Stimulated activated CD4-positive, alpha-beta T cell treated with anti-CD3 and anti-CD28 coated beads, Interleukin-1b, Interleukin-23, amount 100 ng/mL, for 1 hour (primary cell): ENCODE measurements at places on chromosomes 4 and X.

DNA sequence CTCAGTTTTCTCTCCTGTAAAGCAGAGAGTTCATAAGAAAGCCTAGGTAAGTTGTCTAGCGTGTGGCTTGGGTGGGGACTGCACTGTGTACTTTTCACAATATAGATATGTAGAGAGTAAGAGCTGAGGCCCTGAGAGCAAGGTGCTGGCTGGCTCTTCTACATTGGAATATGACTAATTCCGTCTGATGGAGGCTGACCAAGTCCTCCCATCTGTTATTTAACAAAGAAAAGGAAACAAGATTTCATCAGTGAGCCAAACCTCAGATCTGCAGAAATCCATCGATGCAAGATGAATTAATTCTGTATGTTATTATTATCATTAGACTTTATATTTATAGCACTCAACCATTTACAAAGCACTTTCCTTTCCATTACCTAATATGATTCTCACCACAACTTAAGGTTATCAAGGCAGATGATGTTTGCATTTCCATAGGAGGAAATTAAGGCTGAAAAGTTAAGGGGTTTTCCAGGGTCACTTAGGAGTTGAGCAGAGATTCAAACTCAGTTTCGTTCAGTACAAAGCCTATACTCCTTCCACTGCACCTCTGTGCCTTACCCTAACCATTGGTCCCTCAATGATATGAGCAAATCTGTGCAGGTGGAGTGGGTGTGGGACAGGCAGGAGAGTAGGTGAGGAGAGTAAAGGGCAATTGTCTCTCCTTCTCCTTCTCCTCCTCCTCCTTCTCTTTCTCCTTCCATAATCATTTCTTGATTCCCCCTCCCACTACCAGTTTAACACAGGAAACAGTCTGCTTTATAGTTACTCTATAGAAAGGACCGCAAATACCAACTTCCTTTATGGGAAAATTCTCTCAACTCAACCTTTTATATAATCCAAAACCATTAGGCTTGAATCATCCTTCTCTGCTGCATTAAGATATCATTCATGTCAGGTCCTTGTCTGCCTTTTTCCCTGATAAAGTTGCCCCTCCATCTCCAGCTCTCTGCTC, 27.6 kb upstream of the SRD5A3 start:
- no peak for DNase-seq

DNA sequence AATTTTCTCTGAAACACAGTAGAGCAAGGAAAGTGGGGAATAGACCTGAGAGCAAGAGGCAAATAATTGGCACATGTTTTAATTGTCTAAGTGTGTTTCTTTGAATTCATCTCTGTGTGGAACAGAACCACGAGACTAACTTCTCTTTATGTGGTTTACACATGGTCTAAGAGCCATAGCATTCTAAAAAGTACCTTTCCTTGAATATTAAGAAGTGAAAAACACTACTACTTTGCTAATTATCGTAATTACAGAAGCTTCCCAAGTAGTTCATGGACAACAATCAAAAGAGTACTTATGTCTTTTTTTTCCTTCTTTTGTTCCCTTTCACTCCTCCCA, 2.9 kb upstream of the CYBB start:
- no peak for DNase-seq

DNA sequence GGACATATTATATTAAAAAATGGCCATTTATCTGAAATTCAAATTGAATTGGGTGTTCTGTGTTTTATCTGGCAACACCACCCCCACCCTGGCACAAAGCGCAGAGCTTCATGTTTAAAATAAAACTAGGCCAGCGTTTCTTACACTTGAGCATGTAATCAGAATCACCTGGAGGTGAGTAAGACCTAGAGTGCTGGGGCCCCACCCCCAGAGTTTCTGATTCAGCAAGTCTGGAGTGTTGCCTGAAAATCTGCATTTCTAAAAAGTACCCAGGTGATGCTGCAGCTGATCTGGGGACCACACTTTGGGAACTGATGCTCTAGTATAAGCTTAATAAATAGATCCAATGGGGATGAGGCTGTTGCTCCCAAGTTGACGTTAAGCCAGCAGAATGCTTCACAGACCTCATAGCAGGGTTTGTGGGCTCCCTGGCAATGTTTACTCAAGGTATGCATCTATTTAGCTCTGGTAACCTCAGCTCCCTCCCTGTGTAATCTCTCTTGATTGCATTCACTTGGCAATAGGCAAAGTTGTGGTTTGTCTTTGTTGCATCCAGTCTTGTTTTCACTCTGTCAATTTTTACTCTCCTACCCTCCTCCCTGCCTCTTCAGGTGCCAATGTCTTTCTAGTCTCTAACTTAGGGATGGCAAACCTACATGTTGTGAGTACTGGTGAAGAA, 99.8 kb upstream of the TEX13D start:
- no peak for DNase-seq

- DNase-seq: no peak
Measured at GRCh38 chrX:100377826-100378225, 32.2 kb downstream of the PCDH19 start.

GRCh38 chr4:185247151-185247550, 37.8 kb downstream of the SNX25 start:
- DNase-seq: no peak

DNA sequence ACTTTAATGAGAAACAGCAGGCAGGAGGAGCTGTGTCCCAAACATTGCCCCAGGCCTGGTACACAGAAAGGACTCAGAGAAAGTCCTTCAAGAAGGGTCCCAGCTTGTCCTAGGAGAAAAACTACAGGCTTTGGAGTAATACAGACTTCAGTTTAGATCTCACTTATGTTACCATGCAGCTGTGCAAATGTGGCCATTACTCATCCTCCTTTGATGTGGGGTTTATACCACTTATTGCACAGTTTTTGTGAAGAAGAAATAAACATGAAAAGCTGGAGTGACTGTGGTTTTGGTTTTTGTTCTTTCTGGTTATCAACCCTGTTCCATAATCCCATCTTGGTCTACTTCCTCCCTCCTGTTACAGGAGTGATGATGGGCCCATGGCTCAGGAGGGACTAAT, 8.1 kb upstream of the CYTL1 start:
- no peak for DNase-seq

- no peak for DNase-seq
Measured at GRCh38 chr4:148376151-148376550, 66.1 kb downstream of the NR3C2 start.

- no peak for DNase-seq
Measured at GRCh38 chrX:45592101-45592500, 391.4 kb upstream of the DIPK2B start.

GRCh38 chr4:86500527-86500926, 93.6 kb upstream of the PTPN13 start:
- DNase-seq: no peak

DNA sequence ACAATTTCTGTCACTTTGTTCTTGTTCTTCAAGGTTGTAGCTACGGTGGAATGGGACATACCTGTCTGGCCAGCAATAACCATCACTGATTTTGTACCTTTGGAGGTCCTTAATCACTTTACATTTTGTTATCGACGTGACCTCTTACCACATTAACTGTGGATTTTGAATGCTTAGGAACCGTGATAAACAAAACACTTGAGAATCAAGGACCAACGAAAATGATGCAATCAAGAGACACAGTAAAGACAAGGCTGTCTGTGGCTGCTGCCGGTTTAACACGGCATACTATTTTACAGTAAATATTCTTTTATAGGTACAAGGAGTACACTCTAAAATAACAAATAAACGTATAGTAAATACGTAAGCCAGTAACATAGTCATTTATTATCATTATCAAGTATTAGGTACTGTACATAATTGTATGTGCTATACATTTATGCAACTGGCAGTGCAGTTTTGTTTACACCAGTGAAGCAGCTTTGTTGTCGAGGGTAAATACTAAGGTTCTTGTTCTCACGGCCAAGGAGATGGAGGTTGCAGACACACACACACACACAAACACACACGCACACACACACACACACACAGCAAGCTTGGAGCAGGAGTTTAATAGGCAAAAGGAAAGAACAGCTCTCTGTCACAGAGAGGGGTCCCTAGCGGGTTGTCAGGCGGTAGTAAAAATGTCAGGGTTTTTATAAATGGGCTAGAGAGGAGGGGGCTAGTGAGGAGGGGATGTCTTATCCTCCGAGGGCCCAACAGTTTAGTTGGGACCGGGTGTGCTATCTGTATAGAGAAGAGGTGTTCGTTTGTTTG, 194.7 kb upstream of the CXorf51B start:
- DNase-seq: no peak

- no peak for DNase-seq
Measured at GRCh38 chr4:8547108-8547911, 32.9 kb upstream of the GPR78 start.

DNA sequence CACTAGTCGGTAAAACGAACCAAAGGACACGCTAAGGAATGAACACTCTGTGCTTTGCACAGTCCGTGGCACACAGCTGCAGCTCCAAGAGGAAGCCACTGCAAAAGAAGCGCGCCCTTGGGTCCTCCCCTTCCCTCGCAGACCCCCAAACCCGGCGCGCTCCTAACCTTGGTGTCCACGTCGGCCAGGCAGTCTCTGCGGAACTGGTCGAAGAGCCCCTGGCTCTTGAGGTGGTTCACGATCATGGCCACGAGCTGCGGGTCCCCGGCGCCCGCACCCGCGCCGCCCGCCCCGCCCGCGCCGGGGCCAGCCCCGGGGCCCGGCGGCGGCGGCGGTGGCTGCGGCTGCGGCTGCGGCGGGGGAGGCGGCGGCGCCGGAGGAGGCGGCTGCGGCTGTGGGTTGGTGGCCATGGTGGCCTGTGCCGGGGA, 333 bp downstream of the BOD1L1 start:
- DNase-seq: no peak

- no peak for DNase-seq
Measured at GRCh38 chr4:41069838-41070237, 144.5 kb downstream of the APBB2 start.

GRCh38 chrX:87572901-87573300, 55.3 kb downstream of the KLHL4 start:
- no peak for DNase-seq

DNA sequence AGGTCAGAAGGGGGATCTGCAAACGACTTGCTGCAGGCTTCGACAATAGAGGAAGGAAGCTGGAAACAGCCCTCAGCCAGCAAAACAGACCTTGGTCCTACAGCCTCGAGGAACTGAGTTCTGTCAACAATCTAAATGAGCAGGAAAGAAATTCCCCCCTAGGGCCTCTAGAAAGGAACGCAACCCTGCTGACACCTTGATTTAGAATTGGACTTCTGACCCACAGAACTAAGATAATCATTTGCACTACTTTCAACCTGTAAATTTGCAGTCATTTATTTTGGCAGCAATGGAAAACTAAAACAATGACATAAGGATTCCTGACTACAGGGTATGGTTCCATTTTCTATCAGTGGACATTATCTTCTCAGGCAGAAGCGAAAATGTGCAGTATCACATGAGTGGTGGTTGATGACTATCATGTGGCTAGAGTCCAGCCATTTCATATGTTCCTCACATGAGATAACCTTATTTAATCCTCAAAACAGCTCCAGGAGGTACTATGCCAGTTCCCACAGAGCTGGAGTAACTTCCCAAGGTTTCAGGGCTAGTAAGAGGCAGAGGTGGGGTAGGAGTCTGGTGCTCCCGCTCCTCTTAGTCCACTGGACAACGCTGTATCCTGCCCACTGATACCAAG, 61.6 kb downstream of the SAT1 start:
- DNase-seq: no peak

GRCh38 chrX:24982306-24982965, 33.3 kb downstream of the ARX start:
- no peak for DNase-seq

- DNase-seq: no peak
Measured at GRCh38 chr4:167956676-167957075, 135.7 kb upstream of the ANXA10 start.

GRCh38 chr4:128241425-128241913, 46.1 kb downstream of the PGRMC2 start:
- DNase-seq: no peak

GRCh38 chrX:94288325-94288724, 614.3 kb downstream of the FAM133A start:
- DNase-seq: no peak

DNA sequence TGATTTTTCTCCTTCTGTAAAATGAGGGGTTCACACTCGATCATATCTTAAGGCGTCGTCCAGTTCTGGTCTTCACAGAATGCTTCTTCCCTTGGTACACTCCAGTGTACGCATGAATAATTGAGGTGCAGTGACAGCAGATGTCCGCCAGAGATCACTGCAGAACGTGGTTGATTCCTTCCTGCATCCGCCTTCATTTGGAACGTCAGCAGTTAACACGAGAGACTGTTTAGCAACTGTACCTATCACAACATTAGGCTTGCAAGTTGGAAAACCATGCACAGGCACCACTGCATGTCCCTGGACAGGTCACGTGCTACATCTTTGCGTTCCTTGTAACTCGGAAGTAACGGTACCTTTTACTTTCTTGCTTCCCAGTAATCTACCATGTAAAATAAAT, 66.0 kb upstream of the GEMIN8 start:
- DNase-seq: no peak

GRCh38 chr4:101682946-101683345, 107.6 kb upstream of the BANK1 start:
- DNase-seq: no peak

- DNase-seq: no peak
Measured at GRCh38 chr4:165085946-165086345, 26.7 kb downstream of the TMEM192 start.

DNA sequence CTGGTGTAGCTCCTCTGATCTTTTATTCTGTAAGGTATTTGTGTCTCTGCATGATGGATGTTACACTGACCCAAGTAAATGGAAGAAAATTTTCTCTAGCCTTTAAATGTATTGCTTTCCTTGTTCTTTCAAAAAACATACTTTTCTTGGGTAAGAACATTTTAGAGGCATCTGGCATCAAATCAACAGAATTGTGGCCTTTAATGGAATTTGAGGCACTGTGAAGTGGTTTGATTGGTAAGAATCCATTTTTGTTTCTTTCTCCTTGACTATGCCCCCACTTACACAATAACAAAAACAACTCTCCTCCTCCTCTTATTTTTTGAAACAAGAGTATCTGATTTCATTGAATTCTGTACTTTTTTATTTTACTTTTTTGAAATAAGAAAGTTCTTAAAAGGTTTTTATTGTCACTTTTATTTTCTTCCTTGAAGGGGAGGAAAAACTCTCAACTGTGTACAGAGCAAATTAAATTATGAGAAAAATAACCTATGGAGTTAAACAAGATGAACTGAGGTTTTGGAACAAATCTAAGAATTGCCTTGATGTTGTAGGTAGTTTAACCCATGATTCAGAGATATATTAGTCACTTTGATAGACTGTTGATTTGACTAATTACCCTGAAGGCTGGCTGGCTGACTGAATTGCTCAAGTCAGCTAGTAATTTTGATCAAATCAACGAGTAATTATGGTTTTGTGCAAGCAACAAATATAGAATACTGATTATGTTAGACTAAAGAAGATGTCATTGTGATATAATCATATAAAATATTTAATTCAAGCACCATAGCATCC, 146.4 kb downstream of the FHIP1A start:
- DNase-seq: no peak

- DNase-seq: no peak
Measured at GRCh38 chrX:153057281-153057680, 1.0 kb downstream of the PNMA3 start.

GRCh38 chr4:8553991-8554405, 26.2 kb upstream of the GPR78 start:
- DNase-seq: no peak
